ENCODE measurements at places on chromosomes 5 and 9.

DNA sequence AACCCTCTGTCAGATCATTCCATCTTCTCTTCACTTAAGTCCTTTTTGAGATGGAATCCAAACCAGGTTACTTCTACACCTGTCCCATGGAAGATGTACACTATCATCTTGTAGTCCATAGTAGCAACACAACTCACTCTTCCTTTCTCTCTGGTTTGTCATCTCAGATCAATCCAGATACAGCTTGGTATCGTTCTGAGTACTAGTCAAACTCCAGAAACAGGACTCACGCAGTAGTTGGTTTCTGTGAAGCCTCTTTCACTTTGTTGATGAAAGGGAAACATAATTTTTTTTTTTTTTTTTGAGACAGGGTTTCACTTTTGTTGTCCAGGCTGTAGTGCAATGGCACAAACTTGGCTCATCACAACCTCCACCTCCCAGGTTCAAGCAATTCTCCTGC is 484.0 kb downstream of the PRDM9 start:
- DNase-seq: no peak

DNA sequence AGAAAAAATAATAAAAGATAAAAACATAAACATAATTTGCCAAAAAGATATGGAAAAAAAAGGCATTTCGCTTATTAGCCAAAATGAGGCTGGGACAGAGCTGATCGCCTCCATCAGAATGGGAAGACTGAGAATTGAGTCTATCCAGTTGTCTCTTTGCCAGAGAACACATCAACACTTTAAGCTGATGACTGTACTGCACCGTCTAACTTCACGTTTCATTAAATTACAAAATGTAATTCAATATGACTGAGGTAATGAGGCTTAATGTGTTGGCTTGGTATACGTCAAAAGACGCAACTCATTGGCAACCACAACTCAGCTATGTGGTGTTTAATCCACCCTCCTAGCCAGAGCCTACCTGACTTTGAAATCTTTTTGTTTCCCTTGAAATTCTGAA is 462.7 kb upstream of the CD180 start:
- no peak for DNase-seq

DNA sequence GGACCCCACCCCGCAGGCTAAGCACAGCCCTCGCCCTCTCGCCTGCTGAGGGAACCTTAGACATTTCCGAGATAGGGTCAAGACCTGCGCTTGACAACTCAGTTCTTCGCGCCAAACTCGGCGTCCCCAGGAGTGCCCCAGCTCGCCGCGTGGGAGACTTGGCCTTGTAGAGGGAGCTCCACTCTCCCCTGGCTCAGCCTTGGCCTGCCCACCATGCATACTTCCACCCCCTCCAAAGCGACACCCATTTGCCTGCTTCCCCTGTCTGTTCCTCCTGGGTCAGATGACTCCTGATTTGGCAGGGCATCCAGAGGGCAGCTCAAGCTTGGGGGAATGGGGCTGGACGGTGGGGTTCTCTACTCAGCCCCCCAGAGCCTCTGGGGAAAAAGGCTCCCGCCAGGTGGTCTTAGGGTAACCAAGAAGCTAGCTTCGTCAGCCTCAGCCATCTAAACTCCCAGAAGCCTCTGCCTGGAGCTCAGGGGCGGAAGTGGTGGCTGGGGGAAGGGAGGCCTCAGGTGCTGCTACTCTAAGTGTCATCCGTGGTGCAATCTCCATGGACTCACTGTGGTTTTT is 560 bp downstream of the DOCK2 start:
- no peak for DNase-seq

- DNase-seq: no peak
Observed at GRCh38 chr9:38687389-38687842, 32.5 kb downstream of the FAM240B start.

GRCh38 chr5:73120222-73121118 is at the start of gene TMEM171:
Gene TMEM171 (plus strand): TSS chr5:73120575. CDS start chr5:73123374, 2,799 bp downstream.
- peak; percentile 18 for DNase-seq

- DNase-seq: no peak
Observed at GRCh38 chr5:151897896-151898295, 26.8 kb downstream of the GLRA1 start.

DNA sequence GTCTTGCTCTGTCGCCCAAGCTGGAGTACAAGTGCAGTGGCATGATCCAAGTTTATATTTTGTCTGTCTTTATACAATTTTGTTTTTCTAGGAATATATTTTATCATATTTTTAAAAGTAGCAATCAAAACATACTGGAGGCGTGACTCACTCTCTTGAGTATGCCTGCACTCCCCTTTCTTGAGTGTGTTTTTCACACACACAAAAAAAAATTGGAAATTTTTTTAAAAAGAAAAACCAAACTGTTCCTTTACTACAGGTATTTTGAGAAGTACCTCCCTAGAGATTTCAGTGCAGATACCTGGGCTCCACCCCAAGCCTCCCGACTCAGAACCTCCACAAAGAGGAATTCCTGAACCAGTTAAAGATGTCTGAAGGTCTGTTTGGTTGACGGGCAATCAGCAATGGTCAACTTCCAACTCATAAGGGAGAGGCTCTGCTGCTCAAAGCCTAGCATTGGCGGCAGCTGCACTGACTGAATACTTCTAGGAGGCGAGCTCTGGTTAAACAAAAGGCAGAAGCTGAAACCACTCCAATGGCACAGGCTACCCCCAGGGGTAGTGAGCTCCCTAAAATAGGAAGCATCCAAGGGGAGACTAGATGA is 27.4 kb downstream of the PDE6A start:
- no peak for DNase-seq

DNA sequence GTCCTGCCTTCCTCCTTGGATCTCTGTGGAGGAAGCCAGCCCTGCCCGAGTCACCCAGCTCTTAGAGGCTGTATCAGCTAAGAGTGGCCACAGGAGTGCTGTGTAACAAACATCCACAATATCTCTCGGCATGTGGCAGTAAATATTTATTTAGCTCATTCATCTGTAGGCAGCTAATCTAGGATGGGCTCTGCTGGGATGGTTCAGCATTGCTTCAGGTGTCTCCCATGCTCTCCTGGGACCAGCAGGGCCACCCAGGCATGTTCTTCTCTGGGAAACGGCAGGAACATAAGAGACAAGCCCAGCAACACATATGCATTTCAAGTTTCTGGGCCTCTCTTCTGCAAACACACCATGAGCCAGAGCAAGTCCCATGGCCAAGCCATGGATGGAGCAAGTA is 56.1 kb downstream of the HRH2 start:
- DNase-seq: no peak

DNA sequence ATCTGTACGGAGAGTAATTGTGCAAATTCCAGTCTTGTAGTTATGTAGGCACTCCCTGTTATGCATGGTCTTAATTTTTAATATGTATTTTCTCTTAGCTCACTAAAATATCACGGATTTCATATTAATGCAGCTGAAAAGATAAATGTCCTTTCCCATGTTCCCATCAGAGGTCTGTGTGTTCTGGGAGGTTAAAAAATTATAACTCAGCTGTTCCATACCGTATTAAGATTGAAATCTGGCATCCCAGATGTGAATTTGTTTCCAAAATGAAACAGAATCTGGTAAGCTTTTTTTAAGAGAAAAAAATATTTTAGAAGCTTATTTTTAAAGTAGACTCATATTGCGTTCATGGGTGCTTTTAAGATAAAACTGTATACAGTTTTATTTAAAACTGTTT is 44.3 kb downstream of the SEMA6A start:
- DNase-seq: no peak

GRCh38 chr5:152125661-152126205 is 201.1 kb upstream of the GLRA1 start:
- DNase-seq: no peak

DNA sequence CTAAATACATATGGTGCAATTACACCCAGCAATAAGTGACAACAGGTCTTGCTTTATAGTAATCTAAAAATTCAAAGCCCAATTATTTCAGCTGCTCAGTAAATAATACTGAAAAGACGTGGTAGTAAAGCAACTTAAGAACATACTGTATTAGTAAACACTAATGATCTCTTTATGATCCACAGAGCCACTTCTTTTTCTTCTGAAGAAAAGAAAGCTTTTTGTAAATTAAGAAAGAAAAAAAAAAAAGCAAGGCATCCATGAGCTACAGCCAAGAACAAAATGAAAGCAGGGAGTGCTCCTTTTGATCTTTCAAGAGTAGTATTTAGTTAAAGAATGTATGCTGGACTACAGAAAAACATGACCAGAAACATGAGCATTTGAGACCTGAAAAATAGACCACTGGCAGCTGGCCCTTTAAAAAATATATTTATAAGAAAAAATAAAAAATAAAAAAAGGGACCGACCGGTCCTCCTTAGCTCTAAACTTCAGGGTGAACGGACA is 348.7 kb downstream of the GLIS3 start:
- DNase-seq: no peak

- no peak for DNase-seq
Observed at GRCh38 chr5:138653502-138653901, 78.3 kb upstream of the HSPA9 start.

DNA sequence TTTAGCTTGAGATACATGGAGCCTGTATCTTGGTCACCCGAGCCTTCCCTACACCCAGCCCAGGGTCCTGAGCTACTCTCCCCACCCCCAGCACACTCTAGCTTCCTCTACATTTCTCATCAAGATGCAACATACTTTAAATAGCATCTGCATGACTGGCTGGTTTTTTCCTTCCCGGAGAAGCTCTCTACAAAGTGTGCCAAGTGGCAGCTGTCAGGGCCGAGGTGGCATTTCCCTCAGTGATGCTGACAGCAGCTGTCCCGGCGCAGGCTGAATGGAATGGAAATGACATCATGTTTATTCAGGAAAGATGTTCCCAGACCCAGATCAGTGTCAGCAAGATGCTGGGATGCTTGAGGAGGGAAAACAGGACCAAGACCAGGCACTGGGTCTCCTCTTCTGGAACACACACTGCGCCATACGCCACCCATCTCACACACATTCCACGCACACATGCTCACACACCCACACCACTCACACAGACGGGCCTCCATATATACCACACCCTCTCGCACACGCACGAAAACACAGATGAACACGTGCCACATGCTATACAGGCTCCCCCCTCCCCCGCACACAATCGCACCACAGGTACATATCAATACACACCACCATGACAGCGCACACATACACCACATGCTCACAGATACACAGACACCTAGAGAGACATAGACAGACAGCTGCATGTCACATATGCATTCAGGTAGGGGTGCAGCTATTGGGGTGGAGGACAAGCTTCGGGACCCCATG is 67.8 kb downstream of the LHX2 start:
- no peak for DNase-seq

GRCh38 chr5:10964806-10965205 is 203.8 kb upstream of the DAP start:
- DNase-seq: no peak
